ENCODE measurements at places on chromosomes 3 and 15. TPM values are rescaled to one million over a fixed set of nuclear protein-coding genes. Genes with fewer than 3 reads are reported as not detected.

The CRABP1 gene
- 32.3 TPM for polyA plus RNA-seq

The NRG4 gene
- 10.2 TPM for polyA plus RNA-seq

The IL12A gene
- polyA plus RNA-seq: 1.3 TPM

The UBXN7 gene
- polyA plus RNA-seq: 39.7 TPM

The DCLK3 gene
- polyA plus RNA-seq: 0.86 TPM

Measured in left kidney (tissue), 8 donors.